ENCODE measurements at places on chromosomes 7 and 10.
A peak's percentile ranks its signal among the peaks of the same experiment; 100 is the strongest.

DNA sequence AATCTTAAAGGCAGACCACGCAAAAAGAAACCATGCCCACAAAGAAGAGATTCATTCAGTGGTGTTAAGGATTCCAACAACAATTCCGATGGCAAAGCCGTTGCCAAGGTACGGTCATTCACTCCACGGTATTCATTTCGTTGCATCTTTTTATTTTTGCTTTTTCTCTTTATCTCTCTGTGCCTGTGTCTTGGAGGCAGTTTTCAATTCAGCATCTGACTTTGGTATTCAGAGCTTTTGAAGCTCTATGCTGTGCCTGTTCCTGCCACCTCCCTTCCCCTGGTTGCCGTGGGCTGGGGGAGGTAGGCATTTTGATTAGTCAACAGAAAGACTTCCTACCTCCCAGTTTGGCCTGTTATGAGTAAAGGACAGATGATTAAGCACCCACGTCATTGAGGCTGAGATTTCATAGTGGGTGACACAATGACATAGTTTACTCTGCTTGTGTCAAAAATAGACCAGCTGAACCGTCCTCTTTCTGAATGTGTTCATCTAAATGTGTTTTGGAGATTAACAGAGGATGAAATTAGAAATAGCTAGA lies 149.5 kb downstream of the ARID5B start:
- no peak for DNase-seq

DNA sequence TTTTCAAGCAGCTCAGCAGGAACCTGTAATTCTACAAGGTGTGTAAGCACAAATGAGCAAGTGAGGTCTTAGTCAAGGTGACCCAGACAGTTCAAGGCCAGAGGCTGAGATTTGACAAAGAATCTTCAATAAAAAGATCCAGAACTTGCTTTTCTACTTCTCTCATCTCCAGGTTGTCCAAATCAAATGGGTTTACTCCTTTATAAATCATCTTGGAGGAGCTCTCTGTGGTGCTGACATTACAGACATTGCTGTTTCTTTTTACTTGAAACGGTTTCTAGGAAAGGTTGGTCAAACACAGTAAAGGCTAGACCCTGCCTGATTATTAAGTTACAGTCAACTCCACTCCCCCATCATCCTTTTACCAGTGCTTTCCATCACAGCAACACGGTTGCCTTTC lies 504.6 kb downstream of the SORCS3 start:
- no peak for DNase-seq

GRCh38 chr10:126407831-126408230 lies 19.6 kb upstream of the ADAM12 start:
- DNase-seq = no peak

GRCh38 chr7:84314263-84314662 lies 119.7 kb upstream of the SEMA3A start:
- DNase-seq = no peak

- DNase-seq = no peak
These were observed 299.8 kb upstream of the NEBL start for GRCh38 chr10:21196822-21197395.

GRCh38 chr10:26939290-26939961 lies 78.7 kb upstream of the ABI1 start:
- no peak for DNase-seq

GRCh38 chr7:158487631-158488151 lies 99.9 kb downstream of the PTPRN2 start:
- DNase-seq = no peak

DNA sequence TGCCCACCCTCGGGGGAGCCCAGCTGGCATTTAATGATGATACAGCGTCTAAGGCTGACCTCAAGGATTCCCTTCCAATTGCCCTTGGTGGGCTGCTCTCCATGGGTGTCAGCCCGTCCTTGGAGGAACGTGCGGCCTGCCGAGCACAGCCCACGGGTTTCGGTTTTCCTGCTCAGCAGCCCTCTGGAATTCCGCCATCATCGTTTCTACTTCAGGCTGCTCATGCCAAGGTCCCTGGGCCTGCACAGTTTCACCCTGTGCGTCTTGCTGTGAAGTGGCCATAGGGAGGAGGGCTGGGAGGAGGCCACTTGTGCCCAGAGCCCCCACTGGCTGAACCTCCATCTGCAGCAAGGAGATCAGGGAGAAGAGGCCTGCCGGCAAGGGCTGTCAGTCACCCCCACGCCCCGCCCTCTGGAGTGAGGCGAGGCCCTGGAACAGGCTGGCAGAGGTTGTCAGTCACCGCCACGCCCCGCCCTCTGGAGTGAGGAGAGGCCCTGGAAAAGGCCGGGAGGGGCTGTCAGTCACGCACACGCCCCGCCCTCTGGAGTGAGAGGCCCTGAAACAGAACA lies 82.8 kb downstream of the CHST15 start:
- DNase-seq = peak; percentile 52

- peak; percentile 18 for DNase-seq
These were observed 32.9 kb upstream of the CXCL12 start for GRCh38 chr10:44417761-44418160.

GRCh38 chr10:104601166-104601565 lies 39.9 kb upstream of the SORCS3 start:
- DNase-seq = no peak

- no peak for DNase-seq
These were observed 2.7 kb upstream of the HTRA1 start for GRCh38 chr10:122458693-122459092.

DNA sequence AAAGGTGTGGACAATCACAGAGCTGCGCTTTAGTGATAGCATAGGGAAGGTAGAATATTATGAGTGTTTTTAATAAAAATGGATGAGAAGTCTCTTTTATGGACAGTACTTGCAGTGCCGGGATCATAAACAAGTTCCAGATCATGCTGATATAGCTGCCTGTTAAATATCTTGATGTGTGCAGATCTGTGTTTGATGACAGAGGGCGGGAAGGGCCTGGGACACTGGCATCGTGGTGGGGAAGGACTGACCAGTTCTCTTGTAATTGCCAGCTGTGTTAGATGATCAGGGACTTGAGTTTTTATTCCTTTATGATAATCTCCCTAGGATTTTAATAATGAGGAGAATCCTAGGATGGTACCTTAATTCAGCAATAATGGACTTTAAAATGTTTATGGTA lies 14.6 kb downstream of the SND1 start:
- DNase-seq = no peak

GRCh38 chr10:121684276-121684675 lies 86.0 kb upstream of the FGFR2 start:
- no peak for DNase-seq

- peak; percentile 60 for DNase-seq
These were observed at the start of gene NT5C3A for GRCh38 chr7:33062023-33062781. Gene NT5C3A (minus strand): TSS chr7:33062776. CDS start chr7:33062705, 71 bp downstream.

GRCh38 chr10:102698894-102699293 lies 15.3 kb downstream of the ARL3 start:
- no peak for DNase-seq

DNA sequence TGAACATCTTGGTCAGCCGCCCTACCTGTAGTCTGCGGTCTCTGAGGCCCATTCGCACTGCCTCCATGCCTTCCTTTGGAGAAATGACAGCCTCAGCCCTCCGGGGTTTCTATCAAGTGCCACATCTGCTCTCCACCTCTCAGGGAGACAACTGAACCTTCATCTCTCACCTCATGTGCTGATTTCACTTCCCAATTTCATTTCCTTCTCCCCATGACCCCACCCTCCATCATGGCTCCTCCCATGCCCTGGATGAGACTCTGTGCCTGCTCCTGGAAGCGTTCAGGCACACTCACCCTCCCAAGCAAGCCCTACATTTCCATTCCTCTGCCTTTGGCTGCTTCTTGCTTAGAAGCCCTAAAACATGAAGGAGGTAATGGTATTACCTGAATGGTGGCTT lies 7.8 kb upstream of the SCD start:
- DNase-seq = no peak

- DNase-seq = peak; percentile 84
These were observed at the start of gene MOGAT3 for GRCh38 chr7:101200862-101201599. Gene MOGAT3 (minus strand): TSS chr7:101201036. CDS start chr7:101200854, 182 bp downstream.

- no peak for DNase-seq
These were observed 362.0 kb upstream of the NFE2L3 start for GRCh38 chr7:25789701-25790640.

GRCh38 chr7:42876182-42877068 lies 35.4 kb downstream of the C7orf25 start:
- peak; percentile 67 for DNase-seq

DNA sequence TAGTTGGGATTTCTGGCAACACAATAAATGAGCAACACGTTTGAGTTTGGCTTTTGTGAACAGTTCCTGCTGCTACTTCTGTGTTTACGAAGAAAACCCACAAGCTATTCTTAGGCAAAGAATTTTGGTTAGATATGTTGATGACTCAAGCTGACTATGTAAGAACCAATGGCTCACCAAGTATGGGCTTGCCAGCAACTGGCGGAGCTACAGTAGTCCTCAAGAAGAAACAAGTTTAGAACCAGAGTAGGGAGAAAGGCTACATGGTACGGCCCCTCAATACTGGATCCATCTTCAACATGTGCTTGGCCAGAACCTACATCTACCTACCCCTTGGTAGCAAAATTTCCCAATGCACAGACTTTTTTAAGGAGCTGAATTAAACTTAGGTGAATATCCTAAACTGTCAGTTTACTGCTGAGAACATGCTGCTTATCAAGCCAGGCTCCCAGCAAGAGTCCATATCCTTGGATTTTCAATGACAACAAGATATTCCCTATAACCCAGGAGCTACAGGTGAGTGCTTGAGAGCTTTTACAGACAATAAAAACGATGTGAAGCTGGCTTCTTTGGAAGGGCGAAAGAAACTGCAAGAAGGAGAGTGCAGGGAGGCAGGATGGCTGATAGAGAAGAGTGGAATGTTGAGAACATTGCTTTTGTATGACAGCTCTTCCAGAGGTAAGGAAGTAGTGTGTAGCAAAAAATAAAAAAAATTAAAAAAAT lies 74.3 kb upstream of the ASAH2 start:
- DNase-seq = no peak

DNA sequence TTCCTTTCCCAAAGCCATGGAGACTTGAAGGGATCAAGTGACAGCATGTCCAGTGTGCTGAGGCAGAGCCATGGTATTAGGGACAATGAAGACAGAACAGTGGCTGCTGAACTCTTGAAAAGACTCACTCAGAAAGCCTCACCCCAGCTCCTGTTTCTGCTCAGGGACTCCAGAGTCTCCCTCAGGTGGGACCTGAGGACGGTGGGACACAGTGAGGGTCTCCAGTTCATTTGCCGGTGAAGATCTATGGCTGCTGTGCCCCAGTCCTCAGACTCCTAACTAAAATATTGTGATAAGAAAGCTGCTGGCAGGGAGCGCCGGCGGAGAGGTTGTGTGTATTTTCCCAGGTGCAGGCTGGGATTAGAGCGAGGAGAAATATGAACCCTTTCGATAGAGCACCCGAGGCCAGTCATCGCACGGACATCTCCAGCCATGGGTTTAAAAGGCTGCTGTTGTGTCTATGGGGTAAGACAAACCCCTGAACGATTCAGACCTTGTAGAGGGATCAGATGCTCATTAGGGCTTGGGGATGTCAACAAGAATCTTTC lies 57.2 kb downstream of the C7orf25 start:
- no peak for DNase-seq

DNA sequence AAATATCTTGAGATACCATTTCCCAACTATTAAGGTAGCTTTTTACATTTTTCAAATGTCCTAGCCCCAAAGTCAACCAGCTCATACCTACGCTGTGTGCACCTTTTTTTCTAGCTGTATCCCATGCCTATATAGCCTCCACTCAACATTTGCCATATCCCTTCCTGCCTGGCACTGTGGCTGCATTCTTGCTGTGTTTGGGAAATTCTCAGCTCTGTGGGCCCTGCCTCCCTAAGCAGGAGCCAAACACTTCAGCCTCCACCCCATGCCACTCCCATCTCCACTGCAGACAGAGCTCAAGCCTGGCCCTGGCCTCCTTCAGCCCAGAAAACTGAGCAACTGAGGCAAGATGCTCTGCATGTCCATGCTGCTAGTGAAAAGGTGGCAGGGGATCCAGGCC lies 141.3 kb downstream of the RAB11FIP2 start:
- DNase-seq = no peak

DNA sequence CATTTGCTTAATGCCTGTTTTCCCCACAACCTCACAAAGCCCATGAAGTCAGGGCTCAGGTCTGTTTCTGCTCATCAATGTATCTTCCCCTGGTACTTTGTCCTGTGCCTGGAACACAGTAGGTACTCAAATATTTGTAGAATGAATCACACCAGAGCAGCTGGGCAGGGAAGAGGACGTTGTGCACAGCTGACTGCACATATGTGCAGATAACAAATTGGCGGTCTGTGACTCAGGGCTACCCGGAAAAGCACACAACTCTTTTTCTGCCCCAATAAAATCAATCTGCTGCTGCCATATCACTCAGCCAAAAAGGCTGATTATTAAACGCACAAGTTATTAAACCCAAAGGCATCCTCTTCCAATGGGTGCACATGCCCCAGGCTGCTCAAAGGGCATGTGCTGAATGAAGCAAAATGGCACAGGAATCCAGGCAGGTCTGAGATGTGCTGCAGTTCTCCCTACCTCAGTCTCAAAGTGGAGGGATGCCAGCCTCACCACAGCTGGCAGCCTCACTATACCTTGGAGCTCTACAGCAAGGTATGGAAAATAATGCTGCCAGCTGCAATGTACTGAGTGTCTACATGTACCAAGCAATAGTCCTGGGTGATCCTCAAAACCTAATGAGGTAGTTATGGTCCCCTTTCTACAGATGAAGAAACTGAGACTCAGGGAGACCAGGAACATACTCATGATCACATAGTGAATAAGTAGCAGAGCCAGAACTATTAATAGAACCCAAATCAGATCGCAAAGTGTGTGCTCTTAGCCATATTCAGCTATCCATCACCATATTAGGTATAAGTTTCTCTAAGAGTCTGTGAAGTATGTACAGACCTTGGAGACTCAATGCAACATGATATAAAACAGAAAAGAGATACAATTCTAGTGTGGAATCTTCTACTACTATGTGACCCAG lies 43.4 kb downstream of the SORBS1 start:
- peak; percentile 63 for DNase-seq

DNA sequence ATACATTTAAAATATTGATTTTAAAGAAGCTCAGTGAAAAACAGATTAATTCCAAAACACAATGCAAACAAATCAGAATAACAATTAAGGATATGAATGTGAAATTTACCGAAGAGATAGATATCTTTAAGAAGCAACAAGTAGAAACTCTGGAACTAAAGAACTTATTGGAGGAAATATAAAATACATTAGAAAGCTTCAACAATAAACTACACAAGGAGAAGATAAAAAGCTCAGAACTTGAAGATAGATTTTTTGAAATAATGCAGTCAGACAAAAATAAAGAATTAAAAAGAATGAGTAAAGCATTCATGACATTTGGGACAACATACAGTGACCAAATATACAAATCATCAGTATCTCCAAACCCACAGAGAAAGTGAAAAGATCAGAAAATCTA lies 43.2 kb downstream of the HIBADH start:
- DNase-seq = no peak

DNA sequence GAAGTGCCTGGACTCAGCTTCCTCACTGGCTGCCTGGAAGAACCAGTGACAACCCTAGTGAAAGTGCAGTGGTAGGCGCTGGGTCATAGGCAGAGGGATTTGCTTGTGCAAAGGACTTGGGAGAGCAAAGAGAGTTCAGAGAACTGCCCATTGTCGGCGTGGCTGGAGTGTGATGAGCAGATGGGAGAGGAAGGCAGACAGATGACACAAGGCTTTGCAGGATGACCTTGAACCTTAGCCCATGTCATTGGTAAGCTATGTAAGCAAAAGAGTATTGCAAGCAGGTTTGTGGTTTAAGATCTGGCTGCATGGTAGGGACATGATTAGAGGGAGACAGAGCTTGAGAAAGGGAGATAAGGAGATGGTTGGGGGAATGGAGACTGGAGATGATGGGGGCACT lies 35.3 kb upstream of the NOBOX start:
- DNase-seq = no peak
